ENCODE measurements at places on chromosomes 12 and 14.

DNA sequence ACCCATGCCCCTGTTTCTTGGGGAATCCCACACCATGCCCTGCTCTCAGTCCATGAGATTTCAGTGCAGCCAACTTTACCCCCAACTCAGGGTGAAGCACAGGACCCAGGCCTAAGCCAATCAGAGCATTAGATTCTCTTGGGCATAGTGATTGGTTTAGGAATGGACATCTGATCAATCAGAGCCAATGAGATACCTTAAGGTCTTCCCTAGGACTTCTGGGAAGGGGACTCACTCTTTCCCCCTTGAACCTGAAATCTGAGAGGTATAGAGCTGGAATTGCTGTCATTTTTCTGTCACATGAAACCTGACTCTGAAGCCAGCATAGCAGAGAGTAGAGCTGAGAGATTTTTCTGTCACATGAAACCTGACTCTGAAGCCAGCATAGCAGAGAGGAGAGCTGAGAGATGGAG is 127.1 kb downstream of the ZFP36L1 start:
- DNase-seq: no peak

GRCh38 chr12:89206390-89206789 is 145.9 kb downstream of the DUSP6 start:
- no peak for DNase-seq

GRCh38 chr14:94344389-94344788 is 21.3 kb upstream of the SERPINA6 start:
- DNase-seq: no peak

GRCh38 chr14:88166616-88167015 is 156.5 kb downstream of the KCNK10 start:
- DNase-seq: peak; percentile 24

GRCh38 chr12:50186681-50187080 is 19.5 kb upstream of the CERS5 start:
- no peak for DNase-seq

GRCh38 chr14:102928412-102929240 is 6.2 kb downstream of the AMN start:
- no peak for DNase-seq

- DNase-seq: no peak
Measured at GRCh38 chr12:62738616-62739015, 196.3 kb downstream of the PPM1H start.

DNA sequence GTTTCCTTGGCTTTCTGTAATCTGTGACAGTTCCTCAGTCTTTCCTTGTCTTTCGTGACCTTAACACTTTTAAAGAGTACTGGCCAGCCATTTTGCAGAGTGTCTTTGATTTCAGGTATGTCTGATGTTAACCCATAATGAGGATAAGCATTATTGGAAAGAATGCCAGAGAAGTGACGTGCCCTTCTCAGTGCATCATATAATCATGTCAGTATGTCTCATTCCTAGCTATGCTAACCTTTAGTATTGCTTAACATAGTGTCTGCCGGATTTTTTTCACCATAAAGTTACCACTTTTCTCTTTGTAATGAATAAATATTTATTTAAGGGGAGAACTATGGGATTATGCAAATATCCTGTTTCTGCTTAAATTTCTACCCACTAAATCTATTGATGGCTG is 28.5 kb downstream of the RERG start:
- no peak for DNase-seq

DNA sequence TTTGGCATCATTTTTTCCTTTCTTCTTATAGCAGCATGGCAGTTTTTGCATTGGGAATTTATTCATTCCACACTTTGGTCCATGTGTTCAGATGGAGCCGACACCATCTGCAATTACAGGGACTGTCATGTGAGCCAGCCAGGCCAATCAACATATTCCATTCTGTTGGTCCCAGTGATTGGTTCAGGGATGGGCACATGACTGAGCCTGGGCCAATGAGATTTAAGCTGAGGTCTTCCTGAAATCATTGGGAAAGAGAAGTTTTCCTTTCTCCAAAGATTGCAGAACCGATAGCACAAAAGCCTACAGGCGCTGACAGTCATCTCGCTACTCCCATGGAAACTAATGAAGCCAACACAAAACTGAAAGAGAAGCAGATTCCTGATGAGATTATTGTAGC is 841.5 kb upstream of the TMEM132C start:
- DNase-seq: no peak

DNA sequence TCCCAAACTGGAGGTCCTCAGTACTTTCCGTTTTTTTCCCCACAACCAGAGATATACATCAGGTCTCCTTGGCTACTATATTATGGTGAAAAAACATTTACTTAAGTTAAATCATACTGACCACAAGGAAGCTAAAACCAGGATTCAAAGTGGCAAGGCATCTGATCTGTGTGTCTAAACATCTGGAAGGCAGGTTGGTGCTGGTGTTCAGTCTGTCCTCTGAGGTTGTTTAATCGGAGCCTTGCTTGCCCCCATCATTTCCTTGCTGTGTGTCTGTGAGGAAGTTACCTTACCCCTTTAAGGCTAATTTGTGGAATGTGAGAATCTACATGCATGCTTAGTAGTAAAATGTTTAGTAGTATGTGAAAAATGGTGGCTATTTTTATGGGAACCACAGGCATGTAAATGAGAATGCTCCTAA is 75.6 kb downstream of the GALNT4 start:
- DNase-seq: no peak

DNA sequence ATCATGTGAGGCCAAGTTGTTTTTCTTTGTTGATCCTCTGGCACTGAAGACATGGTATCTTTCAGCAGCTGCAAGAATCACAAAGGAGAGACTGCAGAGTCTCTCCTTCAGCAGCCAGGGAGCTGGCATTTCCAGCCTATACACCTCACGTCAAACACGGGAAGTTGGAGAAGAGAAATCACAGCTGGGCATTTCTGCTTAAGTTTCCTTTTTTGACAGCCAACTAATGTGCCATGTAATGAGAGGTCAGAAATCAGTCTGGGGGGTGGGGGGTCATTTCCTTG is 28.3 kb downstream of the PHLDA1 start:
- DNase-seq: no peak

DNA sequence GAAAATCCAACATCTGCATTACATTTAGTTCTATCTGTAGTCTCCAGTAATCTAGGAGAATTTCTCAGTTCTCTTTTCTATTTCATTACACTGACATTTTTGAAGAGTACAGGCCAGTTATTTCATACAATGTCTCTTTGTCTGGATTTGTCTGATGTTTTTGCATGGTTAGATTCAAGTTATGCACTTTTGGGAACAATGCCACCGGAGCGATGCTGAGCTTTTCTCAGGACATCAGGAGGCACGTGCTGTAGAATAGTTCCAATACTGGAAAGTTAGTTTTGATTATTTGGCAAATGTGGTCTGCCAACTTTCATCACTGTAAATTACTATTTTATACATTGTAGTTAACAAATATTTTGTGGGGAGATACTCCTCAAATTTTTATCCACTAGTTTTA is 43.1 kb downstream of the ALDH1L2 start:
- no peak for DNase-seq

- DNase-seq: no peak
Measured at GRCh38 chr14:78202163-78202562, 32.0 kb downstream of the NRXN3 start.

DNA sequence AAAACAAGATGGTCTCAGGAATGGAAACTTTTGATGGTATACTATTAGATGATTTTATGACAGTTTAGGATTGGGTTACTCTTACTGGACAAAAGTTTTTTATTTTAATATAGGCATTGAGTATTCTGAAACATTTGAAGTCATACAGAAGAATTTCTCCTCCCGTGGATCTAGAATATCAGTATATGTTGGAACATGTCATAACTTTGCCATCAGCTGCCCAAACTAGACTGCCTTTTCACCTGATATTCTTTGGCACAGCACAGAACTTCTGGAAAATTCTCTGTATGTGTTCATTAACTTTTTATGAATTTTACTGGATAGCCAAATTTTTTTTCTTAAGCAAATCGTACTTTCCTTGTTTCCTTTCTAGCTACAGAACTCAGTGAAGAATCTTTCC is 75.4 kb downstream of the KNTC1 start:
- DNase-seq: no peak

GRCh38 chr14:65604936-65605335 is 192.4 kb downstream of the FUT8 start:
- no peak for DNase-seq

DNA sequence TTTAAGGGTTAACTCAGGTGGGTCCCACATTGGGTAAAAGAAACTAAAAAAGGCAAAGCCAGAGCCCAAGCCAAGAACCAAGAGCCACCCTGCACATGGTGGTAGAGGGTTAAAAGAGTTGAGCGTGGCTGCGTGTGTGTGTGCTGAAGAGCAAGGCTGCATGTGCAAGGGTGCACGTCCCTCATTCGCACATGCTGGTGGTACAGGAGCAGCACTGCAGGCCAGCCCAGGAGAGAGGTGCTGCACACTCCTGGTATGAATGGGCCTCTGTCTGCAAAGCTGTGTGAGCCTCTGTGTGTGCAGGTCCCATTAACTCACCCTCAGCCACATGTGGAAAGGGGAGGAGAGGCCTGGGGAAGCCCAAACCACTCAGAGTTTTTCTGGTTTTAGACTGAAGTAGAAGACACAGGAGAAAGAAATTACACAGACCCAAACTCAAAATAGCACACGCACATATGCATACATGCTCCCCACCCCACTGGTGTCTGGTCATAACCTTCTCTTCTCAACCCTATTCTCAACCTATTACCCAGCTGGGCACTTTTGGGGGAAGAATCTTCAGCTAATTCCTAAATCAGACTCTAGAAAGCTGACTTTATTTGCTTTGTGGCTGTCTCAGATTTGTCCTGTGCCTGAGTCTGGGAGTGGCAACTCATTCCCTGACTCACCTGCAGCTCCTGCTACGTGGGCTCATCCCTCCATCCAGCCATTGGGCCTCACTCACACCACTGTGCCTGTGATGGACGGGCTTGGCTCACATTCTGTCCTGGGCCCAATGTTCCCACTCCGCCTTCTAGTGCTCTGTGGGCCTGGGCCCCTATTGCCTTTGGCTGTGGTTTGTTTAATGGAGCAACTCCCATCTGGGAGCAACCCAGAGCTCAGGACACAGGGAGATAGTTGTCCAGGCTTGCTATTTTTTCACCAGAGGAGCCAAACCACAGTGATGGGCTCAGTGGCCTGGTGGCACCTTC is 30.8 kb upstream of the COL2A1 start:
- no peak for DNase-seq

- no peak for DNase-seq
Measured at GRCh38 chr14:41446008-41446407, 160.7 kb upstream of the LRFN5 start.

DNA sequence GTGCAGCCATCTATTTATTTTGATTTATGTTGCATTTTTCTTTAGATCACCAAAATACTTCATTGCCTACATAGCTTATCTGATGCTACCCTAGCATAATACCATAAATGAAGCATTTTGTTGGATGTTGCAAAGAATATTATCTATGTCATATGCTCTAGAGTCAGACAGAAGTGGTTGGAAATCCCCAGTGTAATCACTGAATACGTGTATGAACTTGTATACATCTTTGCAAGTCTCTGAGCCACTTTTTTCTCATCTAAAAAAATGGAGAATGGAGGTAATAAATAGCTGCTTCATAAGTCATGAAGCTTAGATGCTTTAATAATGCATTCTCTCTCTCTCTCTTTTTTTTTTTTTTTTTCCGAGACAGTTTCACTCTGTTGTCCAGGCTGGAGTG is 18.5 kb downstream of the EVL start:
- DNase-seq: no peak

DNA sequence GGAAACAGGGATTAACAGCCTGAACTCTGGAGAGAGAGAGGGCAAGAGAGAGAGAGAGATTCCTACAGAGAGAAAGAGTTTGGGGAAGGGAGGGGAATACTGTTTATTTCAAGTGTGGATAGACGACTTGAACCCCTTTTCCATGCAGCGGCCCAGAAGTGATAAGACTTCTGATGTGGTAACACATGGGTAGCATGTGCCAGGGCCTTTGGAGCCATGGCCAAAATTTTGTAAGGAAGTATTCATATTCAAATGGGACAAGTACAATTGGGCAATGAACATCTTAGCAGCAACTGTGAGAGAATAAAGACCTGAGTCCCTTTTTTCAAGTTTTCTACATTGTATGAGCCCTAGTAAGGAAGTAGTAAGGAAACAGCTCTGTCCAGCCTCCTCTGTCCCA is 42.4 kb upstream of the CCDC196 start:
- DNase-seq: no peak

GRCh38 chr14:89298056-89298834 is 118.8 kb downstream of the FOXN3 start:
- DNase-seq: no peak

- DNase-seq: no peak
Measured at GRCh38 chr14:23877111-23877510, 76.5 kb upstream of the DHRS4 start.

GRCh38 chr12:13049816-13050215 is 5.6 kb downstream of the FAM234B start:
- DNase-seq: no peak

DNA sequence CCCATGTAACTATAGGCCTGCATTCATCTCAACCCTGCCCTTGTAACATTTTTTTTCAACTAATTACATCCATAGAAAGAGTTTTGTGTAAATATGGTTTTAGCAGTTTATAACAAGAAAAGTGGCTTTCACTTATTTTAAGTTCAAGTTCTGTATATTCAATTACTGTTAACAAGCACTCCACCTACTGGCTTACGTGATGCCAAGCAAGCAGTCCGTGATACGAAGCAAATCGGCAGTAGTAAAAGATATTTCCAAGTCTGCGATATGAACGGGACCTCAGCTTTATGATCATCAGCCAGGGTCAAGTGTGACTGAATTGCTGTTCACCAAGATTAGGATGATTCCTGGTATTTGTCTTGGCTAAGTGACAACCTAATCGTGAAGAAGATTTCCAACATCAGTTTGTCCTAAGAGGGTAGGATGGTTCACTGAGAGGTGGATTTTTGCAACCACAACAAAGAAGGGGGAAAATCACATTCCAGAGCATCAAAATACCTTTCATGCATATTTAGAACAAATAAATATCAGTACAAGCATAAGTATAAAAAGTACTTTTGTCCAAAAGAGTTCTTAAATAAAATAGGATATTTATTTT is 456.2 kb downstream of the FOXG1 start:
- no peak for DNase-seq

GRCh38 chr12:105616971-105617540 is 286.6 kb downstream of the C12orf75 start:
- no peak for DNase-seq
